ENCODE measurements at places on chromosomes 6 and 20. TPM values are rescaled to one million over a fixed set of nuclear protein-coding genes. Genes with fewer than 3 reads are reported as not detected.

SLC24A3 gene
- total RNA-seq = 6.0 TPM

SYTL3 gene
- total RNA-seq = 6.5 TPM

FILIP1 gene
- total RNA-seq = 14.4 TPM

MUC22 gene
- total RNA-seq = 0.20 TPM

BNIP5 gene
- total RNA-seq = 0.26 TPM

EYA4 gene
- 1.0 TPM for total RNA-seq

BIRC7 gene
- 0.64 TPM for total RNA-seq

MYLK2 gene
- not detected for total RNA-seq

ATP5F1E gene
- total RNA-seq = 90.7 TPM

Data from left lung (tissue), 14 donors.